Natural killer cell treated with Interleukin-12 subunit alpha and Interleukin-12 subunit beta and Interleukin-15 and Interleukin-18, amount 100 ng/mL, for 72 hours (primary cell): ENCODE measurements at places on chromosomes 13 and 19. TPM values are rescaled to one million over a fixed set of nuclear protein-coding genes. Genes with fewer than 3 reads are reported as not detected.
A peak's percentile ranks its signal among the peaks of the same experiment; 100 is the strongest.

DNA sequence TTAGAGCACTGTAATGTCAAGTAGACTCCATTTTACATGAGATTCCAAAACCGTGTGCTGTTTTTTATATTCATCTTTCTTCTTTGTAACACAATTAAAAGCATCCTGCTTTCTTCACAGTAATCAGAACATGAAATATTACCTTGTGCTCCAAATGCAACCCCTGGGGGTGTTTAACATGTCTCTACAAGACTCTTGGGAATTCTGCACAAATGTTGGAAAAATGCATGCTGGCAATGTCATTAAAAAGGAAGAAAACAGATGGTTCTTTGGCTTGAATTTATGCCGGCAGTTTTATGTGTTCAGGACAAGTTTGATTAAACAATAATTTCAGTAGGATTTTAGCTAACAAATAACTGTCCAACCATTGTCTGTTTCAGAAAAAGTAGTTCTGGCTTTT lies 159.1 kb downstream of the LIG4 start:
- H3K4me3 ChIP-seq: no peak overlapping the region
- H3K27me3 ChIP-seq: no peaks in the 10 kb centered on the region
- no peaks in the 10 kb centered on the region for H3K4me1 ChIP-seq
- no peak for DNase-seq
- peaks cover 4% of the 10 kb centered on the region for H3K36me3 ChIP-seq
- no peak overlapping the region for H3K27ac ChIP-seq

DNA sequence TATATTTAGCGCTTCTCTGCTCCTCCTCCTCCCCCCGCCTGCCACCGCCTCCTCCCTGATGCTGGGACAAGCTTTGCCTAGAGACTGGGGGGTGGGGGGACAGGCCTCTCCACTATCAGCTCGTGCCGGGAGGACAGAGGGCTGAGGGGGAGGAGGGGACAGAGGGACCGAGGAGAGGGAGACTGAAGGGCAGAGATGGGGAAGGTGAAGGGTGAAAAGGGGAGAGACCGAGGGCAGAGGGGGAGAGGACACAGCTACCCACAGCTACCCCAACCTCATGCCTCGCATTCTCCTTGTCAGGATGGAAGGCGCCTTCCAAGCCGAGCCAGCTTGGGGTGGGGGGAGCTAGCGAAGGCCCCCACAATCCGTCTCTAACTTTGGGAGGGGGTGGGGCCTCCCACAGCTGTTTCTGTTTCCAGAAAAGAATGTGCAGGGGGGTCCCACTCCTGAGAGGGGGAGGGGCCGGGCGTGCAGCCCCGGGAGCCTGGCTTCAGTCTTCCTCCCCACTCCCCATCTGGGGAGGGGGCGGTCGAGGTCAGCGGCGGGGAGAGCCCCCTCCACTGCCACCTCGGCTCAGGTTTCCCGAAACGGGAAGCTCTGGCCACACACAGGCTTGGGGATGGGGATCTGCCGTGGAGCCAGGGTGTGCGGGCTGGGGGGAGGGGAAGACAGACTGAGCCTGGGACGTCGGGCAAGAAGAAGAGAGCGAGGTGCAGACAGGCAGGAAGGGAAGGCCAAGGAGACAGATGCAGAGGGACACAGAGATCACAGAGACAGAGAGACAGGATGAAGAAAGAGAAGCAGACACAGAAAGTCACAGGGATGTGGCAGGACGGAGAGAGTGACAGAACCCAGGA lies 1.6 kb downstream of the DACT3 start:
- DNase-seq: no peak
- no peak overlapping the region for H3K27ac ChIP-seq
- peaks cover 37% of the 10 kb centered on the region for H3K27me3 ChIP-seq
- H3K4me3 ChIP-seq: peak overlapping the region; percentile 78

DNA sequence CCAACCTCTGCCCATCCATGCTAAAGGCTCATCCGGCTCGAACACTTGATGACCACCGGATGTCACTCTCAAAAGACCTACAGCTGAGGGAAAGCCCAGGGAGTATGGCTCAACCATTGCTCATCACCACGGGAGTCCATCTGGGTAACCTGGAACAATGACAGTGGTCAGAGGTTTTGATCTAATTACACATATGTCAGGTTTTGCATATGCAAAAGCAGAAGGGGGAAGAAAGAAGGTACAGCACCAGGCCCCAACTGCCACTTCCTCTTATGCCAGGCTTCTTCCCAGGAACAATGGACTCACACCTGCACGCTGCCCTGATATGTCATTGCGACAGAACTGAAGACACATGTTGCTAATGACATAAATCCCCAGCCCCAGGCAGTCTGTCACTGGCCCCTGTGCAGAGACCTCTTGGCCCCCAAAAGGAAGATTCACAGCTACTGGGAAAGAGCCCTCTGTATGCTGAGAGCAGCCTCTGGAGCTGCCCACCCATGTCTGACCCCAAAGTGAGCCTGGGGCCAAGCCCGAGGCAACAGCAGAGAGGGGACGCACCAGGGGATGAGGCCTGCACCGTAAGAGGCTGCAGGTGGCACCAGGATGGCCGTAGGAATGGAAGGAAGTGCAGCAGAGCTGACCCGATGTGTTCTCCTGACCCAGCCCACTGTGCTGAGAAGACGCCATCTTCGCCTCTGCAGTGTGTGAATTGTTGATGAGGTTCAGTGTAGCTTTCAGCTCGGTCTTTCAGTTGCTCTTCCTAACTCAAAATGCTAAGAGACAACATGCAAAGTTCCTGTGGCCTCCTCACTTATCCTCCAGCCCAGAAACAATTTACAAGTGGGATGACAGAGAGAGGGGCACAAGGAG lies 26.3 kb downstream of the EPS15L1 start:
- no peaks in the 10 kb centered on the region for H3K27me3 ChIP-seq
- H3K4me3 ChIP-seq: peak overlapping the region; percentile 90
- peak overlapping the region; percentile 96 for H3K27ac ChIP-seq
- DNase-seq: peak; percentile 79
- peaks cover 7% of the 10 kb centered on the region for H3K36me3 ChIP-seq
- peaks cover 74% of the 10 kb centered on the region for H3K4me1 ChIP-seq

DNA sequence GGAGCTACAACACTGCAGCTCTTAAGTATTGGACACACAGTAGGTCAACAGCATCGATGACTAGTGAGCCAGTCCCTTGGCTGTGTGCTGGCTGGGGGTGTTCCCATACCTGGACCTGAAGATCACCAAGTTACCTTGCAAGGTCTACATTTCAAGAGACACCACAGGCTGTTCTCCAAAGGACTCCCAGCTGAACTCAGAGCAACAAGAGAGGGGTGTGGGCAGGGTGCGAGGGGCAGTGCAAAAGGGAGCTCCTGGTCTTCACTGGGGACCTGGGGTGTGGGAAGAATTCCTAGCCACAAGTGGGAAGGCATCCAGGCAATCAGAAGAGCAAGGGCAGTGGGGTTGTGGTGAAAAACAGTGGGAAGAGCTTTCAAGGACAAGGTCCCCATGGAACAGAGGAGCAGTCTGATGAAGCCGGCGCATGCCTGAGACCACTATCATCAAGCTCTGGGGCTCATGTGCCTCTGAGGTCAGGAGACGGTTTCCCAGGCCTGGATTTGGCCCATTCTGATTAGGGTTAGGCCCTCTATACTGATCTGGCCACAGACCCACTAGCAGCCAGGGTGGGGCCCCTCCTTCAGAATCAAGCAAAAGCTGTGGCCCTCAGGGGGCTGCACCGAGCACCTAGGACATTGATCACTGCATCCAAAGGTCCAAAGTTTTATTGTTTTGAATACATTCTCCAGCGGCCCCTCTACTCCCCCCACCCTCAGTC lies 4.7 kb upstream of the GSK3A start:
- no peak overlapping the region for H3K4me3 ChIP-seq
- peaks cover 35% of the 10 kb centered on the region for H3K4me1 ChIP-seq
- no peaks in the 10 kb centered on the region for H3K27me3 ChIP-seq
- H3K36me3 ChIP-seq: no peaks in the 10 kb centered on the region
- DNase-seq: no peak

DNA sequence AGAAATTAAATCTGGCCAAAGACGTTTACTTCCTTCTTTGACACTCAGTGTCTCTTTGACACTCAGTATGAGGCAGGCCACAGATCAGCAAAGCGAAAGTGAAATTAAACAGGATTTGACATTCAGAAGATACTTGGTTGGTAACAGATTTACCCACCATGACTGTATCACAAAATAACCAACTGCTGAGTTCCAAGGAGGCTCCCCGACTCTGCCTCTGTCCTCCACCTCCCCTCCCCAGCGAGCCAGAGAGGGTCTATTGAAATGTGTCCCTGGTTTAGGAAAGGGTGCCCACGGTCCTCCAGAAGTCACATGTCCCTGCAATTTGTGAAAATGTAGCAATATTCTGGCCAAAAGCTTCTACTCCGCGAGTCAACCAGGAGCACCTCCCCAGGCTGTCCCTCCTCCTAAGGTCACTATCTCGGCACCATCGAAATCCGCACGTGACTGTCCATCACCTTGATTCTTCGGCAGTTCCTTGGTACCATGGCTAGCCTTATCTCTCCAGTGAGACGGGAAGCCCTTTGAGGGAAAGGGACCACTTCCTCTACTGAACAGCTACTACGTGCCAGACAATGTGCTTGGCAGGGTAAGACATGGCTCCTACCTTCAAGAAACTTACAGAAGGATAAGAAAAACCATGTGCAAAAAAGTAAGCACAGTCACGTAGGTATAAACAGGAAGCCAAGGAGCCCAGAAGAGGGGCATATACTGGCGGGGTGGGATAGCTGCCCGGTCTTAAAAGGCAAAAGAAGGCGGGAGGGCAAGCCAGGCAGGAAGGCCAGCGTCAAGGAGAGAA lies 1.5 kb downstream of the N4BP2L1 start:
- peak; percentile 72 for DNase-seq
- peak overlapping the region; percentile 99 for H3K27ac ChIP-seq
- H3K36me3 ChIP-seq: peaks cover 18% of the 10 kb centered on the region
- no peaks in the 10 kb centered on the region for H3K27me3 ChIP-seq
- peak overlapping the region; percentile 100 for H3K4me3 ChIP-seq

DNA sequence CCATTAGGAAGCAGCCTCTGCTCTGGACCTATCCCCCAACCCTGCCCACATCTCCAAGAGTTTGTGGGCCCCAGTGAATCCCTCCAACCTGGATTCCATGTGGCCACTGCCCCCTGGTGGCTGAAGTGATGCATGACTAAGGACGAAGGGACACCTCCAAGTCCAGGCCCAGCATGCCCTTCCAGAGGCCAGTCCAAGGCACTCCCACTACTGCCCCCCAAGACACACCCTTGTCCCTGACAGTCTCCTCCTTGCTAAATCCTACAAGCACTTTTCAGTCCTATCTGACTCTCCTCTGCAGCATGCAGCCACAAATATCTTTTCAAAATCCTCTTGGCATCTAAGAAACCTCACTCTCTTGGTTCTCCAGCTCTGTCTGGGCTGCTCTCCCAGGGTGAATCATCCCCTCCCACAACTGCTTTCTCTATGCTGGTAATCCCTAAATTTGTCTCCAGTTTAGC lies 33.0 kb downstream of the DEDD2 start:
- DNase-seq: peak; percentile 82
- no peaks in the 10 kb centered on the region for H3K27me3 ChIP-seq
- peaks cover 35% of the 10 kb centered on the region for H3K4me1 ChIP-seq
- peak overlapping the region; percentile 84 for H3K27ac ChIP-seq
- H3K36me3 ChIP-seq: no peaks in the 10 kb centered on the region
- peak overlapping the region; percentile 78 for H3K4me3 ChIP-seq

DNA sequence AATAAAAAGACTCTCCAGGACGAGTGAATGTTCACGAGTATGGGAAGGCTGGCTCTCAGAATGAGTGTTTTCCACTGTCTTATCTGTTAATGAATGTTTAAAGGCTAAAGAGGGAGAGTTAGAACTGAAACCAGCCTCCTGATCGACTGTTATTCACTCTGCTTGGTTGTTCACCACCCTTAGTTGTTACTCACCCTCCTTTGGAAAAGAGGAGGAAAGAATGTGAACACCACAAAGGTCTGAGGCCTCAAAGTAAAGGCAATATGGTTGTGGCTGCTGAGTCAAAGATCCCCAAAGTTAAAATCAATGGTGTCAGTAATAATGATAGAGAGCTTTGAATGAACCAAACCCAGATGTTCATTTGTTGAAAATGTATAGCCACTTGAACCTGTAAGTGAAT lies 1793.2 kb upstream of the PCDH20 start:
- no peaks in the 10 kb centered on the region for H3K4me1 ChIP-seq
- H3K27me3 ChIP-seq: no peaks in the 10 kb centered on the region
- H3K4me3 ChIP-seq: no peak overlapping the region
- no peaks in the 10 kb centered on the region for H3K36me3 ChIP-seq

- DNase-seq: no peak
- H3K36me3 ChIP-seq: no peaks in the 10 kb centered on the region
- peak overlapping the region; percentile 72 for H3K4me3 ChIP-seq
Measured at GRCh38 chr13:91313103-91313502, 34.4 kb upstream of the MIR17HG start.

- H3K36me3 ChIP-seq: no peaks in the 10 kb centered on the region
- H3K4me3 ChIP-seq: no peak overlapping the region
- peaks cover 3% of the 10 kb centered on the region for H3K27me3 ChIP-seq
- DNase-seq: no peak
- no peaks in the 10 kb centered on the region for H3K4me1 ChIP-seq
Measured at GRCh38 chr19:776549-776948, 20.7 kb upstream of the PTBP1 start.

DNA sequence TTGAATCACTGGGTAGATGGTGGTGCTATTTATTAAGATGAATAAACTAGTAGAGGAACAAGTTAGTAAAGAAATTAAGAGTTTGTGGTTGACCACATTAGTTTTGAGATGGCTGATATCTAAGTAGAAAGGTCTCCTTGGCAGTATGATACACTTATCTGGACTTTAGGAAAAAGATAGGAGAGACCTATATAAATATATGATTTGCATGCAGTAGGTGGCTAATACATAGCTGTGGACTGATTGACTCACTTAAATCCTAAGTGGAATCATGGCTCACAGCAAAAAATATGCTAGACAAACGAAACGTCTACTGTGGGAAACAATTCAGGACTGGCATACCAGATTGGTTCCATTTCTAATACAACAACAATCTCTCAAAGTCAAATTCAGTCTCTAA lies 92.0 kb downstream of the CAB39L start:
- H3K4me3 ChIP-seq: no peak overlapping the region
- no peaks in the 10 kb centered on the region for H3K36me3 ChIP-seq
- no peak for DNase-seq
- H3K27ac ChIP-seq: no peak overlapping the region

GRCh38 chr19:31511696-31512095 lies 162.5 kb upstream of the TSHZ3 start:
- no peak overlapping the region for H3K27ac ChIP-seq
- H3K27me3 ChIP-seq: peaks cover 6% of the 10 kb centered on the region
- DNase-seq: no peak
- no peak overlapping the region for H3K4me3 ChIP-seq

DNA sequence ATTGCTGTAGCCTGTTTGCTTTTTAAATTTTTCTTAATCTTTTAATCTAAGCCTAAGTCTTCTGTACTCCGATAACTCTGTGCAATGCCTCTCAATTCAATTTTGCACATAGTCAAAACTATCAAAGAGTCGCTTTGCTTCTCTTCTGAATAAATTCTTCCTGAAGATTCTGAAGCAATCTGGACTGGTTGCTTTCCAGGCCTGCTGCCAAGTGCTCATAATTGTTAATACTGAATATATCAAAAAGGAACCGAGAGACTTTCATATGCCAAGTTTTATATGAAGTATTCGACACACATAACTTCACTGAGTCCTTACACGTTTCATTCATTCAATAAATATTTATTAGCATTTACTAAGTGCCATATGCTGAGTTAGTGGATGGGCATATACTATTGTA lies 91.3 kb downstream of the EDNRB start:
- no peak overlapping the region for H3K4me3 ChIP-seq
- H3K27ac ChIP-seq: no peak overlapping the region
- no peak for DNase-seq

GRCh38 chr13:46297361-46297811 lies 85.7 kb downstream of the LRRC63 start:
- peaks cover 50% of the 10 kb centered on the region for H3K4me1 ChIP-seq
- peak overlapping the region; percentile 71 for H3K4me3 ChIP-seq
- peaks cover 7% of the 10 kb centered on the region for H3K36me3 ChIP-seq
- H3K27ac ChIP-seq: peak overlapping the region; percentile 80
- H3K27me3 ChIP-seq: no peaks in the 10 kb centered on the region

The HIF3A gene
- total RNA-seq: not detected

The TMEM38A gene
- not detected for total RNA-seq

The SLC10A2 gene
- not detected for total RNA-seq

The PROZ gene
- not detected for total RNA-seq

The OR7A5 gene
- not detected for total RNA-seq
